ENCODE measurements at places on chromosomes 11 and 22.
A peak's percentile ranks its signal among the peaks of the same experiment; 100 is the strongest.

DNA sequence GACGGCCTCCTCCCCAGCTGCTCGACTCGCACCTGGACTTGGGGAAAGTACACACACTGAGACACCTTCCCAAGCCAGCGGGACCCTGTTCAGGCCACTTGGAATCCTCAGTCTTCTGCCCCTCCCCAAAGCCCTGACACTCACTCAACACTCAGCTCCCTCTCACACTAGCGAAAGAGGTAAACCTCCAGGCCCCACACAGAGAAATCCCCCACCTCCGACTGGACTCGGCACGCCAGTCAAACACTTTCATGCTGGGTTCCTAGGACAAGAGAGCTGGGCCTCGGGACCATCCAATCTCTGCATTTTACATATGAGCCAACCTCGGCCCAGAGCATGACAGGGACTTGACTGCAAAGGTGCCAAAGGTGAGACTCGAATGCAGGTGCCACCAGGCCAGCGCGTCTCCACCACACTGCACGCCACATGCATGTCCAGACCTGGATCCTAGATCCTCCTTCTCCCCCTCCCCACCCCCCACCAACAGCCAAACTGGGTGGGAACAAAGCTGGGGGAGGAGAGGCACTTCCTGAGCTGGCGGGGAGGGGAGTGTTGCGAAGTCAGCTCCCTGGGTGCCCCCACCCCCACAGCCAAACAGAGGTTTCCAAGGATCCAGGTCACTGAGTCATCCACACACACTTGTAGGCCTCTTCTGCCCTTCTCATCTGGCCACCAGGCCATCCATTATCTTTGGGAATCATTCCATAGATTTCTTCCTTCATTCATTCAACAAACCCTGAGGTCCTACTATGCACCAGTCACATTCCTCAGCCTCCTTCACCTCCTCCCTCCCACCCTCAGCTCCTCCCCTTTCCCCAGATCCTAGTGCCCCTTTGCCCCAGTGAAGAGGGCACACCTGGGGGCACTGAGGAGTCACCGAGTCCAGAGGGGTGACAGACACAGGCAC lies 10.7 kb upstream of the CD5 start:
- DNase-seq, result no peak

DNA sequence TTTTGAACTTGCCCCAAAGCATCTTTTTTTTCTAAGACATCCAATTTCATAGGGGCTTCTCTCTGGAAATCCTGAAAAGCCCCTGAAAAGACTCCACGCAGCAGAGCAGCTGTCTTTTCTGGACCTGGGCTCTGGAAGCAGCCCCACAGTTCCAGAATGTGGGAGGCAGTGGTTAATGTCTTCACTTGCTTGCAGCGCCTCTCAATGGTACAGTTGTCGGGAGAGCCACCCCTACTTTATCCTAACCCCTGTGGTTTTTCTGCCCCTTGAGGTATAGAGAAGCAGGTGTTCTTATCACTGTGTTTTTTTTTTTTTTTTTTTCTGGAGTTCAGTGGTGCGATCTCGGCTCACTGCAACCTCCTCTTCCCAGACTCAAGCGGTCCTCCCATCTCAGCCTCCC lies 83.4 kb upstream of the SORL1-AS1 start:
- no peak for DNase-seq

GRCh38 chr11:128473636-128474035 lies 113.7 kb downstream of the ETS1 start:
- no peak for DNase-seq

DNA sequence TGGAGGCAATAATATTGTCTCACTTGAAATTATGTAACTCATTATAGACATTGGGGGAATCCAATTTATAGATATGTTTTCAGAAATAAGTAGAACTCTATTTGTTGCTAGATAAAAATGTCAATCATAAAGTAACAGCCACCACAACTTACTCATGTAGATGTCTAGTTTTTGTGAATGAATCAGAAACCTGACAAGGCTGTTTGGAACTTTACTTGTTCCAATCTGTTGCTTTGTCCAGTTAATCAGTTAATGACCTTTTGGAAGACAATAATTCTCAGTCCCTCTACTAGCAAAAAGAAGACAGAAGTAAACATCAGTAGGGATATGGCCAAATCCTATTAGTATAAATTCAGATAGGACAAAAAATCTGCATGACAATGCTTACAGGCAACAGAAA lies 1143.3 kb downstream of the LRRC4C start:
- DNase-seq, result no peak

DNA sequence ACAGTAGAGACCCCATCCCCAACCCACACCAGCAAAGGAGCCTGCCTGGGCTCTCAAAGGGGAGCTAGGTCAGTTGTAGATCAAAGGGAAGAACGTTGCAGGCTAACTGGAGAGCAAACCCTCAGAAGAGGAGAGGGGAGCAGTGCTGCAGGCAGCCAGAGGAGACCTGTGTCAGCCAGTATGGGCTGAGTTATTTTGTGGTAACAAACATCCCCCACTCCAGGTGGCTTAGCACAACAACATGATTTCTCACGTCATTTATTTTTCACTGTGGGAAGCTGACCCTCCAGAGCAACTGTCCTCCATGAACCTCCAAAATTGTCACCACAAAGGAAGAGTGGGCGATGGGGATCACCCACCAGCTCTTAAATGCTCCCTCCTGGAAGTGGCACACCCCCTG lies 19.8 kb upstream of the SHANK2 start:
- DNase-seq, result no peak

GRCh38 chr11:125128450-125128849 lies 17.0 kb upstream of the TMEM218 start:
- DNase-seq, result no peak

DNA sequence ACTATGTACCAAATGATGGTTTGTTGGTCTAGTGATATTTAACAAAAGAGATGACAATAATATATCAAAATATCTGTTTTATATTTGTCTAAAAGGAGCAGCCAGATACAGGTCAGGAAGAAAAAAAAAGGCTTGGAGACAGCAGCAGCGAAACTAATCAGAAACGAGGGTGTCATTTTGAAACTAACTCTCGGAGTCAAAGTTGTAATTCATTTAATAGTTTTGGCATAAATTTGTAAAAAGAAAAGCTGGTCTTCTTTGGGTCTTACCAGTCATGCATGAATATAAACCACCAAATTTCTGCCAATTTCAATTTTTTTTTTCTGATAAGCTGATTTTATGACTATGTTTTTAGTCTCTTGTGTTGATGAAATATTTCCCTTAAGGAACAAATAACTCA lies 25.5 kb downstream of the NPAT start:
- no peak for DNase-seq

- no peak for DNase-seq
Observed at GRCh38 chr11:88827018-88827676, 238.6 kb downstream of the GRM5 start.

GRCh38 chr22:39528681-39529486 lies 3.7 kb downstream of the RPS19BP1 start:
- DNase-seq, result peak; percentile 83

DNA sequence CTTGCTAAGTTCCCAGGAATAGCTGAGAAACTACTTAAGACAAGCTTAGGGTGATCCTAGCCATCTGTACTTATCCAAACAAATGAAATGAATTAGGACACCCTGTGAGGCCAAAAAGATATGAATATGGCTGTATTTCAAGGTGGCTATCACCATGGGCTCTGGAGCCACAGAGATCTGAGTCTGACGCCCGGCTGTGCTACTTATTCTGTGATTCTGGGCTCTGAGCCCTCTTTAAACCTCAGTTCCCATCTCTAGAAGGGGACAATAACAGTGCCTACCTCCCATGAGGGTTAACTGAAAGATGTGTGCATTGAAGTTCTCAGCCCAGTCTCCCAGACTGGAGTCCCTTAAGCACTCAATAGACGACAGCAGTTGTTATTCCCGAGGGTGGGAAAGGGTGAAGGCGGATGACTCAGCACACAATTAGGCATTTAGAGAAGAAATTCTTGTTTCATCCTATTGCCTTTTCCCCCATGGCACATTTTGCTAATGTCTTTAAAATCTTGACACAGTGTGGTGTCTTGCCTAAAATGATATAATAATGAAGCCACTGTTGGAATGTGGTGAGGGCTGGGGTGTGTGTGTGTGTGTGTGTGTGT lies 132.5 kb downstream of the ADAMTS15 start:
- no peak for DNase-seq

DNA sequence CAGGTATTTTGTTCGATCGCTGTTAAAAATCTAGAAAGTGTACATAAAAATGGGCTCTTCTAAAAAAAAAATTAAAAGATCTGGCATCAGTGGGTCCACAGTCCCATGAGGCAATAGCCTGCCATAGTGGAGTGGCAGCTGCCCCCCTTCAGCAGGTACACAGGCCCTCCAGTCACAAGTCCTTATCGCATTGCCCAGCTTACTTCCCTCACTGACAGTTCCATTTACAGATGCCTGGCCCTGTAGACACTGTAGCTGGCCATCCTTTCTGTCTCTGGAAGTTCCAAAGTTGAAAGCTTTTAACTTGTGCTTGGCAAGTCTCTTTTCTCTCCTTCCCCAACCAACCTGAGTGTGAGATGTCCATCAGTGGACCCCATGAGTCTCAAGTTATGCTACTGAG lies 11.4 kb downstream of the ZNRF3 start:
- DNase-seq, result no peak

- no peak for DNase-seq
Observed at GRCh38 chr22:42907404-42908373, 50.6 kb upstream of the ARFGAP3 start.

GRCh38 chr22:37967637-37968451 lies 14.3 kb downstream of the POLR2F start:
- no peak for DNase-seq

DNA sequence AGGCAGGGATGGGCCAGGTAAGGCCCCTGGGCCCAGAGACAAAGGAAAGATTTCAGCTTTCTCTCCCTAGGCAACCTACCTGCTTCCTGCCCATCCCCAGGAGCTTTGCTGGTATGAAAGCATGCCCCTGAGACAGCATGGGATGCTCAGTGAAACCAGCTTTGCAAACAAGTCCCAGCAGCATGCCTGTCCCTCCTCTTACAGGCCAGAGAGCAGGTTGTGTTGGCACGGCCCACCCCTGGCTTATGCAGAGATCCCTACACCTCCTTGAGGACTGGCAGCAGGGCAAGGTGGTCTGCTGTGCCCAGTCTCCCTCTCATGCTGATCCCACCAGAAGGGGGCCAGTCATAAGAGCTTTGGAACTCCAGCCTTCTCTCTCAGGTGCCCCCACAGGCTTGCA lies 3.1 kb downstream of the SCN4B start:
- no peak for DNase-seq

GRCh38 chr11:77467993-77468392 lies 5.9 kb downstream of the PAK1 start:
- DNase-seq, result no peak

GRCh38 chr11:111447112-111447471 lies 65.1 kb downstream of the BTG4 start:
- DNase-seq, result no peak

- no peak for DNase-seq
Observed at GRCh38 chr22:28025333-28025732, 106.3 kb upstream of the PITPNB start.

DNA sequence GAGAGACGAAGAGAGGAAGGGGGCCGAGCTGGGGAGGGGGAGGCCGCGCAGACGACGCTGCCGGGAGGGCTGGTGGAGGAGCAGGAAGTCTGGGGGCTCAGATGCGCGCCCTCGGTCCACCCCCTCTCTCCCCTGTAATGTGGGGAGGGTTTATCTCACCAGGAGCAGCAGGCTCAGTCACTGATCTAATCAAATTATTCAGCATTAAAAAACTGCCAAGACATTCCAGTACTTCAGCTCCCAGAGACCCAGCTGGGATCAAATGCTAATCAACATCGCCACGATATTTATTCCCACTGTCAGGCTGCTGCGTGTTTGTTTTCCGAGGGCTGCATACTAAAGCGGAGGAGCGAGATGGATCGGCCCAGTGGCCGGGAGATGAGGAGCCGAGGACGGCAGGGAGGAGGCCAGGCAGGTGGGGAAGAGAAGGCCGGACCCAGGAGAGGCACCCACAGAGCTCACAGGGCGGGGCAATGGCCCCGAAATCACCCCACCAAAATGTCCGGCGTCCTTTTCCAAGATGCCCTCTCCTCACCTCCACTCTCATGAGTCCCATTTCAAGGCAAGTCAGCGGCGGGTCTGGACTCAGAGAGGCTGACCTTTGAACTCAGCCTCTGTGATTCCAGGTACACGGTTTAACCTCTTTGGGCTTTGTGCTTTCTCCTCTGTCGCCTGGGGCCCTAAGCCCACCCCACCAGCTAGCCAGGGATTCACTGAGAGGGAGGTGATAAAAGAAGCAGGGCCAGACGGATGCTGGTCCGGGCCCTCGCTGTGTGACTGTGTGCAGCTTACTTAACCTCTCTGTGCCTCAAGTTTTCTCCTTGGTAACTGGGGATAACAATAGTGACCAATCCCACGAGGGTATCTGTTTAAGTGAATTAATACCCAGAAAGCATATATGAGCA lies 502.1 kb downstream of the MN1 start:
- no peak for DNase-seq

- DNase-seq, result no peak
Observed at GRCh38 chr11:69382131-69383128, 88.5 kb downstream of the MYEOV start.

- DNase-seq, result no peak
Observed at GRCh38 chr11:46421257-46421880, 29.8 kb upstream of the CHRM4 start.

DNA sequence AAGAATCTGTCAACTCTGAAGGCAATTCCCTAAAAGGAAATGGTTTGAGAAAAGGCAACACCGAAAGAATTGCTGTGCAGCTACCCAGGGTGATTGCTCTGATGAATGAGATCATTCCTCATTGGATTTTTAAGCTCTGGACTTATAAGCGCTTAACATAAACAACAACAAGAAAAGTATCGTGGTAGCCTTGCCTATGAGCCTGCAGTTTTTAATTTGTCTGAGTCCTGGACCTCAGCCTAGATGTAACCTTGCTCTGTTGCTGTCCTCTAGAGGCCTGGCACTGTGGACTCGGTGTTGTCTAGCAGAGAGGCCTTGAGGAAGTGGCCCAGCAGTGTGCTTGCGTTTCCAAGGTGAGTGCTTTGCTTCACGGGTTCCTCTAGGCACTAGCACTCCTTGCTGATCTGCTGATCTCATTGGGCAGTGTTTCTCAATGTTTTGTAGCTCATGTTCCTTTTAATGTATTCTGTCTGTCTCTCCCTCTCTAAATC lies 20.4 kb downstream of the CCDC81 start:
- no peak for DNase-seq

- no peak for DNase-seq
Observed at GRCh38 chr11:95241681-95242081, 10.7 kb upstream of the SESN3 start.

- no peak for DNase-seq
Observed at GRCh38 chr11:83031127-83031526, 40.6 kb downstream of the RAB30 start.

- no peak for DNase-seq
Observed at GRCh38 chr11:58867556-58867955, 23.1 kb upstream of the GLYATL2 start.

DNA sequence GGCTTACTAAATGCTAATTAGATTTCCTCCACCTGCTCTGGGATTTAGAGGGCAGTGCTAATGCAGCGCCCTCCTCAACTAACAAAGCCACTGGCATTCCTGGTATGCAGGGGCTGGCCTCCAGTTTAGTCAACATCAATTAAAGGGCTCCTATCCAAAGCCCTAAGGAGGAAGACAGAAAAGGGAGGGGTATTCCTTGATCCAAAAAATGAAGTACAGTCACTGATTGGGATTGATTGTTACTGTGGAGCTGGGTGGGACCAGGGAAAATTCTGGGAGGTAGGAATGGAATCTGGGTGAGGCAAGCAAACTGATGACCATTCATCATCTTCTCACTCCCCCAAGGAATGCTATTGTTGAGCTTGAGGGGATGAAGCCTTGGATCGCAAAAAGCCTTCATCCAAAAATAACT lies 52.2 kb downstream of the GAB2 start:
- DNase-seq, result no peak

- no peak for DNase-seq
Observed at GRCh38 chr11:63687845-63688244, 6.5 kb downstream of the RTN3 start.
